ENCODE measurements at places on chromosomes 5 and 9. TPM values are rescaled to one million over a fixed set of nuclear protein-coding genes. Genes with fewer than 3 reads are reported as not detected.

DNA sequence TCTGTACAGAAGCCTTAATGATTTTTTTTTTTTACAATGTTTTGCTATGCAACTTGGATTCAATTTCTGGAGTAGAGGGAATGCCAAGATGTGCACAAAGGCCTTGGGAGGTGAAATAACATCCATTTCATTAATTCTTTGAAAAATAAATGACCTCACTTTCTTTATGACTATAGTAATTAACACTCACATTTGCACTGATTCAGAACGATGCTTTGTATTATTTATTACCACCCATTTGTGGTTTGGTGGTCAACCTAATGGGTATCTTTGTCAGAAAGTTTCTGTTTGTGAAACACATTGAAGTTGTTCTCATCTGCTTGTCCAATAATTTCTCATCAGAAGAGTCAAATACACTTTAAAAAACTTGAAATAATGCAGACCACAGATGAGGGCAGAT is 169.3 kb downstream of the NTRK2 start:
- no peak for DNase-seq

GRCh38 chr5:28313321-28313951 is 1275.0 kb upstream of the CDH9 start:
- no peak for DNase-seq

DNA sequence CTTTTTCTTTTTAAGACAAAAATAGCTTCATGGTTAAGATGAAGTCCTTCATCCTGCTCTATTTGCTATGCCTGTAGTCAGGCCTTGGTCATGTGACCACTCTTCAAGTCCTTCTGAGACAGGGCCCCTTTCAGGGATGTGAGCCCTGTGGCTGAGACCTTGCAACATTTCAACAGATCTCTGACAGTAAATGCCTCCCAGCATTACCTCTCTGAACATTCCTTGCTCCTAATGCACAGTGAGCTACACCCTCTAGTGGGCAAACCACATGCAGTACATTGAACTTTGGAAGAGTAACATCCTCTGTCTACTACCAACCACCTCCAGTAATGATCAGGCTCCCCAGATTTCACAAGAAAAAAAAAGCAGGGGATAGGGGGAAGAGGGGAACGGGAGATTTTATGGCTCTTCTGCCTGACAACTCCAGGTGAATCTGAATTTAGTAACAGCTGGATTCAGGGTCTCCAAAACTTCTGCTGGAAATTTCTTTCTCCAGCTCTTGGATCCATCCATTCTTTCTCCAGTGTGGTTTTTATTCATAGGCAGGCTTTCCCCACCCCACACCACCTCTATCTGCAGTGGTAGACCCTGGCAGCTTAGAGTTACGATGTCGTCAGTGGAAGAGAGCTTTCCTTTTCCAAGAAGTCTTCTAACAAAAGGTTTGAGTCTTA is 8.9 kb upstream of the FBXO38 start:
- DNase-seq: peak; percentile 60

DNA sequence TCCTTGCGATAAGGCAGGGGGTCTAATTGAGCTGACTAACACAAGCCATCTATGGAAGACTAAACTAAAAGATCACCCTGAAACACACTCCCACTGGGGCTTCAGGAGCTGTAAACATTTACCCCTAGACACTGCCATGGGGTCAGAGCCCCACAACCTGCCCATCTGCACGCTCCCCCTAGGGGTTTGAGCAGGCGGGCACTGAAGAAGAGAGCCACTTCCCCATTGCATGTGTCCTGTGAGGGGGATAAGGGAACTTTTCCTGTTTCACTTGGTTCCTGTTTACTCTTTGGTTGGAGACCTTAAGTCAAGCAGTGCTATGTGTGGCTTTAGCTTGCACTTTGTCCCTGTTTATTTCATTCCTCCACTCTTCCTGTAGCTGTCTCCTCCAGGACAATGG is 1929.5 kb upstream of the CDH9 start:
- DNase-seq: no peak

- no peak for DNase-seq
Measured at GRCh38 chr9:72818385-72818784, 134.5 kb downstream of the ALDH1A1 start.

DNA sequence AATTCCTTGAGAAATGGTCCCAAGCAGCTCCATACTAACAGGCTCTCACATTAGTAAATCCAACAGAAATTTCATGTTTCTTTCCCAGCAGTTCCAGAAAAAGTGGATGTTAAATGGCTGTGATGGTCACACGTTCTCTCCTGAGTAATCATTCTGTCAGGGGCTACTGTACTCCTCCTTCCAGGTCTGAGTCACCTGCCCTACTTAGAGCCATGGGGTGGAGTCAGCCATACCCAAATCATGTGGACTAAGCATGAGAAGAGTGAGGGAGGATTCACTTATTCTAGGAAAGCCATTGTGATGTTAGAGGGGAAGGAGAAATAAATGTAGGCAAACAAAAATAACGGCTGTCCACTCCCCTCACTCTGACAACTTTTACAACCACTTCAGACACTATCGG is 547.2 kb downstream of the CSNK1G3 start:
- no peak for DNase-seq

GRCh38 chr9:91625331-91625730 is 201.7 kb upstream of the NFIL3 start:
- no peak for DNase-seq

- no peak for DNase-seq
Measured at GRCh38 chr5:84306601-84307000, 78.1 kb downstream of the EDIL3 start.

DNA sequence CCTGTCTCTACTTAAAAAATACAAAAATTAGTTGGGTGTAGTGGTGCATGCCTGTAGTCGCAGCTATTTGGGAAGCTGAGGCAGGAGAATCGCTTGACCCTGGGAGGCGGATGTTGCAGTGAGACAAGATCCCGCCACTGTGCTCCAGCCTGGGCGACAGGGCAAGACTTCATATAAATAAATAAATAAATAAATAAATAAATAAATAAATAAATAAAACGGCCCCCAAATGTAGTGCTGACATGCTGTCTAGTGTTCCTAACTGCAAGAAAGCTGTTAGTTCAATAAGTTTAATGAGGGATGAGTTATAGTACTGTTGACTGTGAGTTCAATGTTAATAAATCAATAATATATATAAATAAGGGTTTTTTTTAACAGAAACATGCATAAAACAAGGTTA is 7.5 kb upstream of the CYFIP2 start:
- DNase-seq: no peak

DNA sequence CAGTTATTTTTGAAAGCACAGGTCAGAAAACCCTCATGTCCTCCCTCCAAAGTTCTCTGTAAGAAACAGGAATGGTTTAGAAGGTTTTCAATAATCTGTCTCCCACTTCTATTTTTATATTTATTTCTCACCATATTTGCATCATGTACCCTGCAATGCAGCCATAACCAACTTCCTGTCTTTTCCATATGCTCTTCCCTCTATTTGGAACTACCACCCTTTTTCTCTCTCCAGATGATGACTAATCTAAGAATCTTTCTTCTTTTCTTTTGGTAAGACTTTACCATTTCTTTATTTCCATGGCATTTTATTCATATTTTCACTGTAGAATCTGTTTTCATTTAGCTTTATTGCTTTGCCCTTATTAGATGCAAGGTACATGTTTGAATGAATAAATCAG is 33.9 kb downstream of the MAN2A1 start:
- no peak for DNase-seq

DNA sequence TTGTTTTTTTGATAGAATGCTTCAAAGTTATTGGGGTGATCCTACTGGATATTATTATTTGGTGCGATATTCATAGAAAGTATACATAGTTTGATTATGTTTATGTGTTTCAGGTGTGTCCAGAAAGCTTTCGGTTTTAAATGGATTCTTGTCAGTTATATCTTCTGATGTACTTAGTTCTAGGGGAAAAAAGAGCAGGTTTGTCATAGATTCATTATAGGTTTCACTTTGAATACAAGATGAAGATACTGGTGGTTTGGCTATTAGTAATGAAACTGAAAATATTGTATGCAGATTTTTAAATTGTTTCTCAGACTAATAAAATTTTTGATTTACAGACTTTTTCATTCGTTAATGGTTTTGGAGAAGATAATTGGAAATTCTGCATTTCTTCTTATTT is 98.9 kb downstream of the MAN2A1 start:
- no peak for DNase-seq

- DNase-seq: no peak
Measured at GRCh38 chr5:3056866-3057265, 305.4 kb upstream of the IRX2 start.

GRCh38 chr5:141392429-141393198 is at the start of gene PCDHGA8:
Gene PCDHGA8, plus strand, starts transcription at chr5:141392633. Its CDS starts 181 bp downstream, at chr5:141392814.
- DNase-seq: no peak

DNA sequence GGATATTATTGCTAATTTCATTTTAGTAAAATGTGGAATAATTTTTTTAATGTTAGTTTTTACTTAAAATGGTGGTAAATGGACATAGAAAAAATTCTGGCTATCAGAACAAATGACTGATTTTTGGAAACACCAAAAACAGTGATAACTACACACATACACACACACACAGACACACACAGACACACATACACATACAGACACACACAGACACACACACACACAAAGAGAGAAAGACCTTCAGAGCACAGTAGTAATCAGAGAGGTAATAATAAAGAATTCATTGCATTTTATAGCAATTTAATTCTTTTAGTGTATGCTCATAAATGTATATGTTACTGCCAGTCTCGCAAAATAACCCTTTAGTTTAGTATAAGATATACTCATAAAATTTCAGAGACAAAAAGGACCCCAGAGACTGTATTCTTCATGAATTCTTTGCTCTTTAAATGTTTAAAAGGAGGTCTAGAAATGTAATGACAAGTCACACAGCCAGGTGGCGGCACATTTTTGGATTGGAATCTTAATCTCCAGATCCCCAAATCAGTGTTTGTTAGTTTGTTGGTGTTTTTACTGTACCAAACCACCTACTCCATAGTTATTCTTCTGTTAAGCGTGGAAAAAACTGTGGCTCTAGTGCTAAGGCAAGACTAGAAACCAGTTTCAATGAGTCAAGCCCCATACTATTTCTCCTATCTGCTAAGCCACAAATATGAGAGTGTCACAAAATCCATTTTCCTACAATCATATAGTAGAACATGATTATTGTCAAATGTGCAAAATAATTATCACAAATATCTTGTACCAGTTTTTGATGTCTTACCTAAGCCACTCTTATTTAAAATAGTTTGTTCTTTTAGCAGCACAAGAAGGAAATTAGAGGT is 109.9 kb downstream of the EDIL3 start:
- DNase-seq: peak; percentile 51

GRCh38 chr9:96294159-96294545 is 7.8 kb downstream of the HSD17B3 start:
- peak; percentile 71 for DNase-seq

GRCh38 chr5:138668451-138669380 is 84.5 kb upstream of the CTNNA1 start:
- DNase-seq: peak; percentile 1

EPB41L4A gene
- 13.3 TPM for polyA plus RNA-seq

NDUFB6 gene
- polyA plus RNA-seq: 97.9 TPM

PHYKPL gene
- polyA plus RNA-seq: 81.7 TPM

PCDHB15 gene
- polyA plus RNA-seq: 10.3 TPM

FAM193B gene
- 81.3 TPM for polyA plus RNA-seq

ADAMTS12 gene
- 4.9 TPM for polyA plus RNA-seq

LCN10 gene
- polyA plus RNA-seq: 8.7 TPM

ZBED3 gene
- 6.9 TPM for polyA plus RNA-seq

CTSV gene
- 96.6 TPM for polyA plus RNA-seq

SMARCA2 gene
- polyA plus RNA-seq: 176 TPM

GPRIN1 gene
- 2.5 TPM for polyA plus RNA-seq
